ENCODE measurements at places on chromosomes 1 and 21.

GRCh38 chr1:205067031-205067430 lies 17.2 kb downstream of the TMEM81 start:
- no peak overlapping the region for H3K4me3 ChIP-seq
- H3K4me1 ChIP-seq = no peaks in the 10 kb centered on the region
- H3K27ac ChIP-seq = no peak overlapping the region
- no peak for DNase-seq

- no peaks in the 10 kb centered on the region for H3K36me3 ChIP-seq
- H3K4me1 ChIP-seq = no peaks in the 10 kb centered on the region
- DNase-seq = no peak
- peaks cover 2% of the 10 kb centered on the region for H3K27me3 ChIP-seq
- H3K4me3 ChIP-seq = no peak overlapping the region
Measured at GRCh38 chr1:233439721-233440120, 112.2 kb downstream of the MAP3K21 start.

GRCh38 chr21:15444118-15444960 lies 285.4 kb upstream of the USP25 start:
- H3K4me3 ChIP-seq = no peak overlapping the region
- no peak for DNase-seq
- H3K4me1 ChIP-seq = peaks cover 1% of the 10 kb centered on the region
- no peaks in the 10 kb centered on the region for H3K36me3 ChIP-seq
- H3K27ac ChIP-seq = no peak overlapping the region
- no peaks in the 10 kb centered on the region for H3K27me3 ChIP-seq

GRCh38 chr1:47226839-47227215 lies 5.2 kb downstream of the TAL1 start:
- H3K27ac ChIP-seq = no peak overlapping the region
- peaks cover 61% of the 10 kb centered on the region for H3K27me3 ChIP-seq
- H3K4me3 ChIP-seq = no peak overlapping the region
- H3K36me3 ChIP-seq = no peaks in the 10 kb centered on the region

DNA sequence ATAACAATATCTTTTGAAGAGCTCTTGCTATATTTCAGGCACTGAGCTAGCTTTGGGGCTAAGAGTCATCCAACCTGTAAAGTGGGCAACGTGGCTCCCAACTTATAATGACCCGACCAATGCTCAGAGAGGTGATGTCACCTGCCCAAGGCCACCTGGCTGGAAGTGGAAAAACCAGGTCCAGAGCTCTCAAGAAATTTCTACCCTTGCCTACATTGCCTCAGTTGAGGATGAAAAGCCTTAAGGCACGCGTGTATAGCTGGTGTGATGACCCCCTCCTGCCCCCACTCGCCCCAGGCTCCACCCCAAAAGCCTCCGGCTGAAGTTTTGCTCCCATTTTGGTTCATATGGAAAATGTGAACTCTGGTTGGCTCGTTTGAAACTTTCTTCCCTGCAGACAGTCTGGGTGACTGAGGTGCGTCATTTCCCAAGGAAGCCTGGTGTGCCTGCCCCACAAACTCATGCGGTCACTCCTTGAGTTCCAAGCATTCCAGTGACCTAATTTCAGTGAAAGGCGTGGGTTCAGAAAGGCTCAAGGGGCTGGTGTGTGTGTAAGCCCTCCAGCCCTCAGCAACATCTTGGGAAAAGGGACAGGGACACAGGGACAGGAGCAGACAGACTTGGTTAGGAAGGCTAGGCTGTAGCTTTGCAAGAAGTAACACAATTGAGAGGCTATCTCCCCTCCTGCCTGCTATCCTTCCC lies 20.5 kb downstream of the HTR1D start:
- no peak for DNase-seq
- no peaks in the 10 kb centered on the region for H3K36me3 ChIP-seq
- H3K4me3 ChIP-seq = no peak overlapping the region
- no peaks in the 10 kb centered on the region for H3K4me1 ChIP-seq
- H3K27ac ChIP-seq = no peak overlapping the region

- peaks cover 49% of the 10 kb centered on the region for H3K4me1 ChIP-seq
- H3K4me3 ChIP-seq = peak overlapping the region; percentile 99
- H3K27me3 ChIP-seq = no peaks in the 10 kb centered on the region
- H3K36me3 ChIP-seq = peaks cover 35% of the 10 kb centered on the region
- no peak for DNase-seq
Measured at GRCh38 chr1:151991663-151992302, 1.9 kb downstream of the S100A10 start.

- H3K27ac ChIP-seq = peak overlapping the region; percentile 97
- H3K36me3 ChIP-seq = no peaks in the 10 kb centered on the region
- no peak overlapping the region for H3K4me3 ChIP-seq
- DNase-seq = no peak
- H3K27me3 ChIP-seq = no peaks in the 10 kb centered on the region
- peaks cover 49% of the 10 kb centered on the region for H3K4me1 ChIP-seq
Measured at GRCh38 chr1:155007251-155007828, 4.7 kb downstream of the ZBTB7B start.

- no peaks in the 10 kb centered on the region for H3K4me1 ChIP-seq
- no peak for DNase-seq
- H3K4me3 ChIP-seq = no peak overlapping the region
- no peaks in the 10 kb centered on the region for H3K36me3 ChIP-seq
- no peaks in the 10 kb centered on the region for H3K27me3 ChIP-seq
Measured at GRCh38 chr1:208496467-208497371, 252.5 kb upstream of the PLXNA2 start.

DNA sequence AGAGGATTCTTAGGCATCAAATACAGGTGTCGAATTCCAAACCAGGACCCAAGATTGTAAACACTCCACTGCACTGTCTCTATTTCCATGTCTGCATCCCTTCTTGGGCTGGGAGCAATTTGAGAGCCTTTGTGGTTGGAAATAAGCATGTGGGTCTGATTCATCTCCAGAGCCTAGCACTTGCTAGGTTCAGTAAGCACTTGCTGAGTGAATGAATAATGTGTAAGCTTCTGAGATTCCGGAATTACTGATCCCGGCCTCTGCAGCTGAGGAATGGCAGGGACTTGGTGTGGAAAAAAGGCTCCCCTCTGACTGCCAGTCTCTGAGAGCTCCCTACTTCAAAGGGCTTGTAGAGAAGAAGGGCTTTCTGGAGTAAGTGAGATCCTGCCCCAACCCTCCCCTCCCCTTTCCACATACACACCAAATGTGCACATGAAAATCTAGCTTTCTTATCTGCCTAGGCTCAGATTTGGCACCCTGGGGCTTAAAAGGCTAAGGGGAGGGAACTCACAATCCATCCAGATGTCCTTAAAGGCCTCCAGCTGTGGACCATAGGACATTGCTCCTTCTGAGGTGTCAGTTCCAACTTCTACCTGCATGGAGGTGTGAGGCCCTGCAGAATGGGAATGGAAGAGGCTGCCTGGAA lies 39.6 kb upstream of the TRABD2B start:
- no peak for DNase-seq
- H3K27ac ChIP-seq = no peak overlapping the region
- H3K4me3 ChIP-seq = no peak overlapping the region
- H3K36me3 ChIP-seq = no peaks in the 10 kb centered on the region

GRCh38 chr1:147547065-147547464 lies 5.8 kb downstream of the BCL9 start:
- DNase-seq = no peak
- peaks cover 50% of the 10 kb centered on the region for H3K4me1 ChIP-seq
- no peak overlapping the region for H3K27ac ChIP-seq
- H3K4me3 ChIP-seq = no peak overlapping the region
- H3K27me3 ChIP-seq = no peaks in the 10 kb centered on the region

GRCh38 chr1:232238009-232238408 lies 391.9 kb downstream of the SIPA1L2 start:
- no peak overlapping the region for H3K27ac ChIP-seq
- no peak overlapping the region for H3K4me3 ChIP-seq
- no peaks in the 10 kb centered on the region for H3K36me3 ChIP-seq

GRCh38 chr1:201217146-201217545 lies 26.5 kb downstream of the IGFN1 start:
- DNase-seq = no peak
- H3K4me3 ChIP-seq = no peak overlapping the region
- H3K4me1 ChIP-seq = no peaks in the 10 kb centered on the region
- no peak overlapping the region for H3K27ac ChIP-seq
- no peaks in the 10 kb centered on the region for H3K36me3 ChIP-seq

Data from activated naive CD8-positive, alpha-beta T cell treated with anti-CD3 and anti-CD28 coated beads, Interleukin-2, amount 10 ng/mL, durations not matched to agents 7 days and 5 days (primary cell).